Vagina (tissue), 2 donors: ENCODE measurements at places on chromosomes 2 and 18. TPM values are rescaled to one million over a fixed set of nuclear protein-coding genes. Genes with fewer than 3 reads are reported as not detected.

The RDH14 gene
- 25.3 TPM for total RNA-seq

The ADGRF3 gene
- 0.49 TPM for total RNA-seq

The DCDC2C gene
- total RNA-seq, result not detected

GRCh38 chr18:74040459-74041332 is 106.9 kb downstream of the FBXO15 start:
- no peaks in the 10 kb centered on the region for H3K27me3 ChIP-seq
- no peak overlapping the region for H3K4me3 ChIP-seq
- H3K4me1 ChIP-seq, result no peaks in the 10 kb centered on the region
- no peaks in the 10 kb centered on the region for H3K36me3 ChIP-seq
- no peak overlapping the region for H3K27ac ChIP-seq

- no peaks in the 10 kb centered on the region for H3K36me3 ChIP-seq
- no peak for DNase-seq
- peak overlapping the region; percentile 16 for H3K27ac ChIP-seq
Measured at GRCh38 chr18:56327191-56327885, 311.1 kb downstream of the TXNL1 start.

DNA sequence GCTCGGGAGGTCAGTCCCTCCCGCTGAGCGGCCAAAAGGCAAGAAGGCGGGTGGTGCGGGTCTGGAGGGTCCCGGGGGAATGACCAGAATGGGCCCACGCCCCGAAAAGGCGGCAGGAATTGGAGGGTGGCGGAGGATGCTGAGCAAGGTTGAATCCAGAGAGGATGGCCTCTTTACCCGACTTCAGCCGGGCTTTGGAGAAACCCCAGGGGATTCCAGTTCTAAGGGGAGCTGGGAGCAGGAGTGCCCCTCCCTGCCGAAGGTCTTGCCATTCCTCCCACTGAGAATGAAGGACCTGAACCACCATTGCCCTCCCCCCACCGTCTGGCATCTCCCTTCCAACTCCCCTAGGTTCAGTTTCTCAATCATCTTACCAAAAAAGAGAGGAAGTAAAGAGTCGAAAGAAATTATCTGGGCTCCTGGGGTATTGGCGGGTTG is 38.9 kb upstream of the ATP6V1B1 start:
- no peak overlapping the region for H3K27ac ChIP-seq
- H3K4me3 ChIP-seq, result no peak overlapping the region
- peaks cover 11% of the 10 kb centered on the region for H3K27me3 ChIP-seq
- peaks cover 24% of the 10 kb centered on the region for H3K4me1 ChIP-seq

The ANKRD62 gene
- 1.2 TPM for total RNA-seq
